WERI-Rb-1 (cell line): ENCODE measurements at places on chromosomes 6 and 20.

DNA sequence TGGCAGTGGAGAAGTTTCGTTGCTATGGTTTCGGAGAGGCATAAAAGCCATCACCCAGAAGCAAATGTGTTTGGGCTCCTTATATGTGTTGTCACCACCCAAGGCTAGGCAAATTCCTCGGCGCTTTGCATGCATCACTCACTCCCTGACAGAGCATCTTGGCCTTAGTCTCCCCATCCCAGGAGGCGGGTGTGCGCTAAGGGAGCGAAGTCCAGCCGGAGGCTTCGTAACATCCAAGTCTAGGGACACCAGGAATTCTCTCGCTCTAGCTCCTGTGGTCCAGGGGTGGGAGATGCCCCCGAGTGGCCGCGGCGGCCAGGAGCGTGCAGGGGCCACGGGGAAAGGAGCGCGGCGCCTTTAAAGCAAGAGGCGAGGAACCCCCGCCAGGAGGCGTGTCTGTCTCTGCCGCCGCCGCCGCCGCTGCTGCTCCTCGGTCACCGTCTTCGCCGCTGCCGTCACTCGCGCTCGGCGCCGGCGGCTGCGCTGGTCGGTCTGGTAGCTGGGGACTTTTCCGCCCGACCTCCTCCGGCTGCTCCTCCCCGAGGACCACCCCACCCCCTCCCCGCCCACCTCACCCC, at the start of gene GRIK2:
Gene GRIK2 (plus strand): TSS at position 458 of the 578 bp plus-strand sequence.
- DNase-seq, result peak; percentile 82

GRCh38 chr20:52936351-52937340, 35.5 kb upstream of the TSHZ2 start:
- no peak for DNase-seq

DNA sequence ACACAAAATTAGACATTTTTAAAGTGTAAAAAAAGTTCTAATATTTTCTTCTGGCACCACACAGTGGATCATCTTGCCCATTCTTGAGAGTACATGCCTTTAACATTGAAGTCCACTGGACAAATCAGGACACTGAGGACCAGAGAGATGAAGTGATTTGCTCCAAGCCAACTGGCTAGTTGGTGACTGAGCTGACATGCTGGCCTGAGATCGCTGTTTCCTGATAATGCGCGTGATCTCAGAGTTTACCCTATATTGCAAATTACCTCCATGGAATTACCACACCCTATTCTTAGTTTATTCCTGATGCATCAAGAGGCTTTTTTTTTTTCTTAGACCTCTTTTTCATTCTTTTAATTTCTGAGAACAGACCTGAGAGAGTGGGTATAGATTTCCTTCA, 432.8 kb downstream of the CD83 start:
- no peak for DNase-seq

- no peak for DNase-seq
Measured at GRCh38 chr6:148446681-148447080, 104.0 kb downstream of the SASH1 start.

DNA sequence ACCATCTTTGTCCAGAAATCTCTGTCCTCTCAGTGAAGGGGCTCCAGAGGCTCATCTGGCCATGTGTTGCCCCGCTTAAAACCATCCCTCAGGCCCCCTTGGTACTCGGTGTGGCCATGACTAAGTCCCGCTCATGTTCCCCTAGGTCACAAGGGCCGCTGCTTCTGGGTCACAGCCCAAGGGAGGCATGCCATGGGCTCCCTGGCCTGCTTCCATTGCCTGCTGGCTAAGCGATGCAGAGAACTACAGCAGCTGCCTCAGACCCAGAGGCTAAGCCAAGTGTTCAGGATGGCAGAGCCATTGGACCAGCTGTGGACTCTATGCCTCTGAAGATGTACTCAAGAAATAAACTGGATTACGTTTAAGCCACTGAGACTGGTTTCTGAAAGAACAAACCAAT, 95.5 kb downstream of the ZFP64 start:
- no peak for DNase-seq

- no peak for DNase-seq
Measured at GRCh38 chr6:125346201-125346925, 44.6 kb upstream of the HDDC2 start.

DNA sequence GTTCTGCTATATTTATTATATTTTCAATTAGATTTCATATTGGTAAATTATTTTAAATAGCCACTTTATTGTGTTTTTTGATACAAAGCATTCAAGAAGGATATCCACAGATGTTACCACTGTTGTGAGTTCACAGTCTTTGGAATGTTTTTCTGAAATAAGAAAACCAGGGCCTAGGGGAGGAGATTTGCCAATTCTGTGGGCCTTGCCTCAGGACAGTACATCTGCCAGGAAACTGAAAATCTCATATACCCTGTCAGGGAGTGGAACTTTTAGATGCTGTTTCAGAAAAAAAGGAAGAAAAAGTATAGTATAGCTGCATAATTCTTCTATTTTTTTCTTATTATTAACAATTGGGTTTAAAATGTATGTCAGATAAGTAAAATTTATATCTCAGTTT, 995.9 kb upstream of the ADGRB3 start:
- DNase-seq, result no peak

- DNase-seq, result no peak
Measured at GRCh38 chr20:32462900-32463641, 104.9 kb downstream of the ASXL1 start.

- DNase-seq, result peak; percentile 58
Measured at GRCh38 chr6:53703047-53703446, 37.5 kb upstream of the KLHL31 start.

DNA sequence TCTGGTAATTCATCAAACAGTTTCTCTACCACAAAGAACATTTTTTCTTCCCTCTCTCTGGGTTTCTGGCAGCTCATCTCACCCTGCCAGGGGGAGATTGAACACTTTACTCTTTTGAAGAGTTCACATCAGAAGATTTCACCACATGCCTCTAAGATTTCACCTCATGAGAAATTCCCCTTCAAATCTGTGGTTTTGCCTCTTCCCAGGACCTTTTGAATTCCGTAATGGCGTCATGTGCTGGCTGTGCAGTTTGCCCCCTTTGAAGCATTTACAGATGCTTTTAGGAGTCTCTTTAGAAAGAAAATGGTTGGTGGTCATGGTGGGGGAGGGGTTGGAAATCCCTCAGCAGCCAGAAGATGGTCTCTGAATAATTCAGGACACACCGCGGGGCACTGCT, 486.1 kb downstream of the QKI start:
- no peak for DNase-seq

- no peak for DNase-seq
Measured at GRCh38 chr6:7540595-7540994, 876 bp upstream of the DSP start.

DNA sequence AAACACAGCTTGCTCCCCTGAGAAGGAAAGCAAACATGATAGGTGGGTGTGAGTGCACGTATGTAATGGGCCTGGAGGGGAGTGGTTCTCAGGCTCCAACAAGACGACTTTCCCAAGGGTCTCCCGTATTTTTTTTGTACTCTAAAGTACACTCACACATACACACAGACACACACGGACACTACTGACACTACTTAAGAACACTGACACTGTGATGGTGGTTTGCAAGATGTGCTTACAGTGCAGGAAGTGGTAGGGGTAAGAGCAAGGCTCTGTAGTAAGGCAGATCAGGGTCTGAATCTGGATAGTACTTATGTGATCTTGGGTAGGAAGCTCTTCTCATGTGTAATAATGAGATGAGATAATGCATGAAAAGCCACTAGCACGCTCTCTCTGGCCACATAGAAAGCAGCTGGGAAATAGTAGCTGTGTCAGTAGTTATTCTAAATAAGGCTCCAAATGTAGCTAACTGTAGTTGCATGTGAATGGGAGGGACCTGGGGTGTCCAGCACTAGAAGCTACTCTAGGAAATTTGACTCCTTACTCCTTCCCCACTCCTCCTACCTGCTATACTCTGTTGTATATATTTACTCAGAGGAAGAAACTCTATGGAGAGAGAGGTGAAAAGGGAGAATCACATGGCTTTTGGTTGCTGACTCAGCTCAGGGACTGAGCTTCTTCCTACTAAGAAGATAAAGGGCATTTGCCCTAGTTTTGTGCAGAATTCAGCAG, 8.4 kb upstream of the ZBTB24 start:
- DNase-seq, result no peak

- DNase-seq, result no peak
Measured at GRCh38 chr20:58018590-58018989, 209.9 kb downstream of the ANKRD60 start.

GRCh38 chr20:20139403-20139802, 87.1 kb downstream of the CFAP61 start:
- DNase-seq, result peak; percentile 19

DNA sequence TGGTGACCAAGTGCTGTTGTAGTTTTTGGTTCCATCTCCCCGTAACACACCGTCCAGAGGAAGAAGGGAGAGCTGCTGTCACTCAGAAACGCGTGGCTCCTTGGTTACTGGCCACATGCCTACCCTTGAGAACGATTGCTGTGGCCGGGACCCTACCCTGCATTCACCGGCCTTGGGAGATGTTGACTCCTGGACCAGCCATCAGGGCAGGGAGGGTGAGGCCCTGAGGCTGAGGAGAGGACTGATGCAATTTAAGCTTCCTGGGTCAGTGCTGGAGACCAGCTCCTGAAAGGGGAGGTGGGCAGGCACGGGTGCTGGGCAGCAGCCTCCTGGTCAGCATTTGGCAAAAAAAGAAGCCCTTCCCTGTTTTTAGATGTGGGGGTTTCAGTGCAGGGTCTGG, 31.5 kb downstream of the ERMARD start:
- DNase-seq, result no peak

- DNase-seq, result no peak
Measured at GRCh38 chr6:96795481-96795880, 41.8 kb downstream of the GPR63 start.

GRCh38 chr20:536426-537010, 7.1 kb downstream of the CSNK2A1 start:
- DNase-seq, result no peak

DNA sequence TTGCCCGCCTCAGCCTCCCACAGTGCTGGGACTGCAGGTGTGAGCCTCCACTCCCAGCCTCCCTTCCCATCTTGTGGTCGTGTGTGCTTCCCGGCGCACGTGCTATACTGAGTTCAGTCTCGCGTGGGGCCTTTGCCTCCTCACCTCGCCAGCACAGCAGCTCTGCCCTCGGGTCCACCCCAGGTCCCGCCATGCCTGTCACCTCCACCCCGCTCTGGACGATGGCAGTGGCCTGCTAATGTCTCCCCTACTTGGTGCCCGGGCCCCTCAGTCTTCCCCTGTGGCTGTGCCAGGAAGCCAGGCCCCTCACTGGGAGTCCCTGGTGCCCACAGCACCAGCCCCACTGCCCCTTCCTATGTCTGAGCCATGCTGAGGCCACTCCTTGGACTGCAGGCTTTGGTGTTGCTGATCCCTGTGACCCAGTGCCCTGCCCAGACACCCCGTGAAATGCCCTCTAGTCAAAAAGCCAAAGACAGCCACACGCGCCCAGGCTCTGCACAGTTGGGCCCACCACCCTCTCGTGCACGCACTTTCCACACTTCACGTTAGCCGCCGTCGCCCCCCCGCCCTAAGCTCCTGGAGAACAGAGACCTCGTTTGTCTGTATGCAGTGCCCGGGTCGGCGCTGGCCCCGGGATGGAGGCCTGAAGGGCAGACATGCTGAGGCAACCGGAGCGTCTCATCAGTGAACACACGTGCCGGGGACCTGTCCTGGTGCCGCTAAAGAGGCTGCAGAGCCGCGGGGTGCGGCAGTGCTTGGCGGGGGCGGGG, 14.3 kb downstream of the HRH3 start:
- no peak for DNase-seq

GRCh38 chr6:744666-745353, 51.9 kb upstream of the EXOC2 start:
- no peak for DNase-seq

DNA sequence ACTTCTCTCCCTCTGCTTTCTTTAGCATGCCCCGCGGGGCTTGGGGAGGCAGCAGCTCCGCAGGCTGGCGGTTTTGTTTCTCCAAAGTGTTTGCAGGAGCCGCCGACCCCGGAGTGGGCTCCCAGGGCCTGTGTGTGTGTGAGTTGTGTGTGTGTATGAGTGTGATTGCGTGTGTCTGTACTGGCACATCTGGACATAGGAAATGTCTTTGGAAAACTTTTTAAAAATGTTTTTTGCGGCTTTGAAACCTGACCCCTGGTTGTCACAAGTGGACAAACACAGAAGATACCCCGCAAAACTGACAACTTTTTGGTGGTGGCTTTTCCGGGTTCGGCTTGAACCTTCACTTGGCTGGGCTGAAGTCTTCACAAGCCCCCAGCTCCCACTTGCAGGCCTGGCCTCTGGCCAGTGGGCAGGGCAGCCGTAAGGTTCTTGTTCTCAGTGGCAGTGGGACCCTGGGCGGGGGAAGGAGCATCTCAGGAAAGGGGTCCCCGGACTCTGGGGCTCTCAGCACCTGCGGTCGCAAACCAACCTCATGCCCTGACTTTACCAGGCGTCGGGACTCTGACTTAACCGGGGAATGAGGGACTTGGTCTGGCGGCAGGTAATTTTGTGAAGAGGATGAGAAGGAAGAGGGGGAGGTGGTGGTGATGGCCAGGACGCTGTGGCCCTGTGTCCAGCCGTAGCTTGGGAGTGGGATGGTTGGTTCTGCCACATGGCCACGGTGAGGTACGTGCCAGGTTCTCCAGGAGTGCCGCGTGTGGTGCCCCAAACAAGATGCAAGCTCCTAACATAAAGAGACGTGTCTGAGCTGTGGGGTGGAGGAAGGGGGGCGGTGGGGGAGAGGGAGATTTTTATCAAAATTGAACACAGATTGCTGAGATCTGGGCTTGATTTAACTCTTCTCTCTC, 619 bp downstream of the DAAM2 start:
- no peak for DNase-seq

GRCh38 chr6:116624036-116624805, 7.9 kb downstream of the RSPH4A start:
- no peak for DNase-seq

GRCh38 chr6:167341038-167341583, 16.2 kb downstream of the TTLL2 start:
- DNase-seq, result no peak

GRCh38 chr6:78324213-78324612, 543.1 kb upstream of the IRAK1BP1 start:
- DNase-seq, result no peak

- no peak for DNase-seq
Measured at GRCh38 chr6:1917626-1918371, 308.1 kb downstream of the FOXC1 start.

DNA sequence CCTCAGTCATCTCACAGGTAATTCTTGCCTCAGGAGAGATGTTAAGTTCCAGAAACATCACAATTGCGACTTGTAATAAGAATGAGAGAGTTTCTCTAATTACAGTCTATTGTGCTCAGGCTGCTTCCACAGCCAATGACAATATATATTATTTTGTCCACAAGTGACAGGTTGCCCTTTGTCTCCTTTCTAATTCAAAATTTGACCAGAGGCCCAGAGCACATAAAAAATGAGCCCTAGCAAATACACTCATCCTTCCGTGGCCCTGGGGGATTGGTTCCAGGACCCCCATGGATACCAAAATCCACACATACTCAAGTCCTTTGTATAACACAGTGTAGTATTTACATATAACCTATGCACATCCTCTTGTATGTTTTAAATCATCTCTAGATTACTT, 88.1 kb upstream of the TMEM170B start:
- DNase-seq, result no peak

DNA sequence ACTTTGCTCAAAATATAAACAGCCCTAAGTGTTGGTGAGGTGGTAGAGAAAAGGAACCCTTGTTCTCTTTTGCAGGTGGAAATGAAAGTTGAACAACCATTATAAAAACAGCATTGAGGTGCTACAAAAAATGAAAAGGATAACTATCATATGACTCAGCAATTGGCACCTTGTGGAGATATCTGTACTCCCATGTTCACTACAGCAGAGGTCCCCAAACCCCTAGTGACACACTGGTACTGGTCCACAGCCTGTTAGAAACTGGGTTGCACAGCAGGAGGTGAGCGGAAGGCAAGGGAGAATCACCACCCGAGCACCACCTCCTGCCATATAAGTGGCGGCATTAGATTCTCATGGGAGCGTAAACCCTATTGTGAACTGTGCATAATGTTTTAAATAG, 267.4 kb upstream of the THEMIS start:
- no peak for DNase-seq
